ENCODE measurements at places on chromosomes 4 and X.

DNA sequence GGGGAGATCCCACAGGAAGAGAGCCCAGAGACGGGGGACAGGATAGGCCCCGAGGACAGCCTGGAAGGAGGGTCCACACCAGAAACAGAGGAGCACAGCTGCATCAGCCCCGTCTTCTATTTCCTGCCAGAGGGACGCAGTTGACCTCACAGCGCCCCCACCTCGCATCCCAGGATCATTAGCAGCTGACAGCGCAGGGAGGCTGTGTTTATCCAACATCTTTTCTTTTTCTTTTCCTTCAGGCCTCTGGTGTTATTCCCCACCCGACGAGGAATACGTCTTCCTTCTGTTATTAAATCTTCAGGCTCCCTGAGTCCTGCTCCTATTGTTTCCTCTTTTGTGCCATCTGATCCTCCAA lies 75.4 kb downstream of the DCHS2 start:
- DNase-seq: peak; percentile 50

DNA sequence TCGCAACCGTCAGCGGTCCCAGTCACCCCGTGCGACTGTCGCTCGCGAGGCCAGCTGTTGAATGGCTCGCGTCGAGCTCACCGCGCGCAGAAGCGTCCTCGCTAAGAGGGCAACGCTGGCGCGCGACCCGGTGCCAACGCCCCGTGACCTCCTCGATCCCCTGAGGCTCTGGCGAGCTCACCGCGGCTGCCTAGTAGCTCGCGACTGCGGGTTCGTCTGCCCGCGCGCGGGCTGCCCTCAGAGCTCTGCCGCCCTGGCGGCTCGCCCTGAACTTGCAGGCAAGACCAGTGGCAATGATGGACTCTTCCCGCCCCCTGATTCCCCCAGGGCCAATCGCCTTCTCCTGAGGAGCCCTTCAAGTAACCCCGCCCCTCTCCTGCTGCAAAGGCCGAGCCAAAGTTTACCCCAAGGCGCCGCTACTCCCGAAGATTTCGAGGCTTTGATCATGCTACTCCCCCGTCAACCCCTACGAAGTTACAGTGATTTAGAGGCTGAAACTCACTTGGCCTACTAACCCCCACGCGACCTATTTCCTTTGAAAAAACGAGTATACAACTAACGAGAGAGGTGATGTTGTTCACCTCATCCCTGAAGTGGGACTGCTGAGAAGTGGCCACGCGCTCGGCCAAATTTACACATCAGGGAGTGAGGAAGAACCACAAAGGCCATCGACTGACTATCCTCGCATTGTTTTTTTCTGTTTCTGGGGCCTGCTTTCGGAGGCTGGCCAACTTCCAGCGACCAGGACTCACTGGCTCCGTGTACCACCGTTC lies 37.5 kb downstream of the PGRMC1 start:
- DNase-seq: no peak

DNA sequence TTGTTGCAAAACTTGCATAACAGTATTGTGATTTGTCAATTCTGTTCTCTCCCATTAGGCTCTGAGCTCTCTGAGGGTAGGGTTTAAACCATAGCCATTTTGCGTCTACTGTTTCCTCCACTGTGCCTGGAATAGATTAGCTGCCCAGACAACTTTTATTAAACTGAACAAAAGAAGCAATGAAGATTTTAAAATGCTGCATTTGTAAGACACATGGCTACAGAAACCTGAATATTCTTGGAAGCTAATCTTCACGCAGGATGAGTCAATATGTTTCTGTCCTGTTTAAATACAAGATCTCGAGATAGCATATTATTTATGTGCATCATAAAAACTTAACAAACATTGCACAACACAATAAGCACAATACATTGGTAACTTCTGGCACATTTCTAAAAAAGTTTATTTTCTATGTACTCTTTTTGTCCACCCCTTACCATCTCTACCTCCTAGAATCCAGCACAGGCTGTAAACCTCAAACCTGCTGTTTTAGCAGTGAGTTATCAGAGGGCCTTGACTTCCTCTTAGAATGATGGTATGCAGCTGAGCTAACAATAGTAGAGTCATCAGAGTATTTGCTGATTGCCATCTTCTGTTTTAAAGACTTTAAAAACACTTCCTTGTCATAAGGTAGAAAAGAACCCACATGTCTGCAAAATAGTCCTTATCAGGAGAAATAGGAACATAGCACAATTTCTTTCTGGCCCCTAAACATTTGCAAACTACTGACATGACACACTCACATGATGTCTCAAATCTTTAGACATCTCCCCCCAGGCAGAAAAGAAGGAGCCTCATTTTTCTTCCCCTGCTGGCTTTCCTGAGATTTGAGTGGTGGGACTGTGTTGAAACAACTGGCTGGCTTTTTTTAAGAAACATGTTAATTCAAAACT lies 10.6 kb upstream of the CCNG2 start:
- DNase-seq: no peak

DNA sequence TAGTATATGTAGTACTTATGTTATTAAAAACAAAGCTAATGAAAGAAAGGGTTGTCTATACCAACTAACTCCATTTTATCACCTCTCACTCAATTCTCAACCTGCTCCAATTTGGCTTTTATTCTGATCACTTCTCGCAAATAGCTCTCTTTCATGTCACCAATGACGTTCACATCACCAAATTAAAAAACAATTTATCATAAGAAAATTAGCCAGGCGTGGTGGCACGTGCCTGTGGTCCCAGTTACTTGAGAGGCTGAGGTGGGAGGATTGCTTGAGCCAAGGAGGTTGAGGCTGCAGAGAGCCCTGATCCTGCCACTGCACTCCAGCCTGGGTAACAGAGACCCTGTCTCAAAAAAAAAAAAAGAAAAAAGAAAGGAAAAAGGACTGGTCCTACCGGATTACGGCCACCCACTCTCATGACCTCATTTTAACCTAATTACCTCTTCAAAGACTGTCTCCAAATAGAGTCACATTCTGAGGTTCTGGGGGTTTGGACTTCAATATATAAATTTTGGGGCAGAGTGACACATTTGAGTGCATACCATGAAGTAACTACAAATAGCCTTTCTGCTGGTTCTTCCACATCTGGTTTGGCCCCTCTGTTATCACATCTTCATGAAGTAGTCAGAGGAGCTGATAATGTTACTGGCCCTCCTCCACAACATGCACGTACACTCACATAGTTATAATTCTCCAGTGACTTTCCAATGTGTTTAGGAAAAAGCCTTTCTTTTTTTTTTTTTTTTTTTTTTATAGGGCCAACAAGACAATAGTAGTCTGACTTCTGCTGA lies 15.8 kb upstream of the RBMX start:
- DNase-seq: no peak

Measured in substantia nigra (tissue), 51 donors.